SW 1271 (cell line): ENCODE measurements at places on chromosomes 11 and 22.

DNA sequence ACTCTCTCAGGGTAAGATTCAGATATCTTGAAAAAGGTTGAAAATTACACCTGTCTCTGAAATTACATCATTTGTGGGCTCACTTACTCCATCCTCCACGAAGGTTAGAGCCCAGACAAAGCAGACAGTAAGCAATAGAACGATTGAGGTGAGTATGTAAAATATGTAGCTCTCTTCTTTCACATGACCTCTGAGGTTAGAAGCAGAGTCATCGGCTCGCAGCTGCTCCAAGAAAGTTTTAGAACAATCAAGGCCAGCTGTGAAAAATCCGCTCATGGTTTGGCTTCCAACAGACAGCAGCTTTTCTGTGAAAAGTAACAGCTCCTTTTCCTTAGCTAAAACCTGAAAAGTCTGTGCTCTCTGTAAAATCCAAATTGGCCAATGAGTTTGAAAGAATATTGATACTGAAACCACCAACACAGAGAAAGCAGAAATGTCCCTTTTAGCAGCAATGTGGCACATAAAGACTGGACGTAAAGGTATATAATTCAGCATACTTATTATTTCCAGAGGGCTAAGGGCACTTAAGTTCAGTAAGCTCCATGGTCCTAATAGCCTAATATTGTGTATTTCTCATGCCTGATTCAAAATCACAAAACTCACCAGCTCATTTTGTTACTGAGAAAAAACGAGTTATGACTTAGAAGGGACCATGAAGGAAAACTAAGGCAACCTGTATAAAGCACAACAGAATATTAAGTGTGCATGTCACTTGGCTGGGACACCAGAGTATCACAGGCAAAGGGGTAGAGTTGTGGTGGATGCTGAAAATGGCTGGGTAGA is 78.2 kb downstream of the FAM76B start:
- no peak for DNase-seq

- DNase-seq = no peak
Measured at GRCh38 chr11:129372609-129373488, 2.8 kb upstream of the BARX2 start.

DNA sequence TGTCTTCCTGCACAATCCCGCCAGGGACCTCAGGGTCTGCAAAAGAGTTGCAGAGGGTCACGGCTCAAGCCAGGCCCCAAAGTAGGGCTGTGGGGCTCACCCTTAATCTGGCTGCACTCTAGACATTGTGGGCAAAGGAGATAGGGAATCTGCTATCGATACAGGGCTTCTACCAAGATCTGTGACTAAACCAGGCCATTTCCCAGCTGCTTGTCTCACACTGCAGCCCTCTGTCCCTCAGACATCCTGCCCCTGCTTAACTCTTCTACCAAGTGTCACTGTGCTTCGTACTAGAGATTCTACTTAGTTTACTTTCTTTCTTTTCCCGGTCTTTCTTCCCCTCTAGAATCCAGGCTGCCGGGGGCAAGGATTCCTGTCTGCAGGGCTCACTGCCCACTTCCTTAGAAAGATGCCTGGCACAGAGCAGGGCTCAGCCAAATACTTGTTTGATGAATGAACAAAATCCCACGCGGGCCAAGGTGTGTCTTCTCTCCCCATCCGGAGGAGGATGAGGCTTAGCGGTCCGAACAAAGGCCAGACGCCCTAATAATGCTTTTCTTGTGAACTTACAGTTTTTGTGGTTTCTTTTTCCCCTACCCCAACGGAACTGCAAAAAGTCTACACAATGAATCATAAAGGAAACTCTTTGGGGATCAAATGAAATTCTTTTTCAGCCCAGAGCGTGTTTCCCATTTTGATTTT is 61.3 kb upstream of the ANO1 start:
- peak; percentile 54 for DNase-seq

DNA sequence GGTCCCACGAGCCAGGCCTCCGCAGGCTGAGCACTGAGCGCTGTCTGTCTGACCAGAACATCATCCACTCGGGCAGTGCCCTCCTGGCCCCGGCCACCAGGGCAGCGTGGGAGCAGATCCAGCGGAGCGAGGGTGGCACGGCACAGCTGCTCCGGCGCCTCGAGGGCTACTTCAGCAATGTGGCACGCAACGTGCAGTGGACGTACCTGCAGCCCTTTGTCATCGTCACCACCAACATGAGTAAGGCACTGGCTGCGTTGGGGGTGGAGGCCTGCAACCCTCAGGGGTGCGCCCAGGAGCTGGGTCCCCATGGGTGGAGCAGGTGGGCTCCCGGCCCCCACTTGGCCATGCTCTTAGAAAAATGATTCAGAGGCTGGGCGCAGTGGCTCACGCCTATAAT is 49.7 kb upstream of the PRODH start:
- DNase-seq = no peak

DNA sequence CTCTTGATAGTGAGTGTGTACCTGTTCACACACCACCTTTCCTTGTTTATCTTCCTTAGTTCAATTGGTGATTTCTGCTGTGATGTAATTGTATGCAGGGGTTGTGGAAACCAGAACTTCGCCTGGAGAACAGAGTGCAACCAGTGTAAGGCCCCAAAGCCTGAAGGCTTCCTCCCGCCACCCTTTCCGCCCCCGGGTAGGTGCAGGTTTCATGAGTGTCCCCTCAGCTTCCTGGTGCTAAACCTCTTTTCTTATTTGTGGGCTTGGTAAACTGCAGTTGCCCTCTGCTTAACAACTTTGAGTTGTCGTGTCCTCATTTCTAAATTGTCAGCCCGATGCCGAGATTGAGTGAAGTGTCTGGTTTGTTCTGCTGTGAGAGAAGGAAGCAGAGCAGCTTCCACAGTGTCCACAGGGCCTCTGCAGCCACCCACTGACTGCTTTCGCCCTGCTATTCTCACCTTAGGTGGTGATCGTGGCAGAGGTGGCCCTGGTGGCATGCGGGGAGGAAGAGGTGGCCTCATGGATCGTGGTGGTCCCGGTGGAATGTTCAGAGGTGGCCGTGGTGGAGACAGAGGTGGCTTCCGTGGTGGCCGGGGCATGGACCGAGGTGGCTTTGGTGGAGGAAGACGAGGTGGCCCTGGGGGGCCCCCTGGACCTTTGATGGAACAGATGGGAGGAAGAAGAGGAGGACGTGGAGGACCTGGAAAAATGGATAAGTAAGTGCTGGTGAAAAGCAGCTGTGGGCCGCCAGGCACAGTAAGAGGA is 7.1 kb upstream of the GAS2L1 start:
- no peak for DNase-seq

- DNase-seq = no peak
Measured at GRCh38 chr11:126404367-126404766, 48.9 kb downstream of the ST3GAL4 start.

DNA sequence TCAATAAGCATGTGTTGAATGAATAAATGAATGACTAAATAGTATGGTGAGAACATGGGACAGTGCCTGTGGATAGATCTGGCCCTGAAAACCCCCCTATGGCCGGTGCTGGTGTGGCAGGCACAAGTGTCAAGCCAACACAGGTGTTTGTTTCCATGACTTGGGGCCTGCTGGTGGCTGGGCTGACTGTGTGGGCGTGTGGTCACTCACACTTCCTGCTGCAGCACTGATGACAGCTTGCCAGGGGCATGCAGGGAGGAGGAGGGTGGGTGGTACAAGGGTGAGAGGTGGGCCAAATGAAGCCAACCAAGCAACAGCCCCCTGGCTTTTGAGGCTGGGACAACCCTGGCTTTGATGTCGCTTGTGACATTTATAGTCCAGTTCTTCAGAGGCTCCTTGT is 30.3 kb upstream of the ABCC8 start:
- no peak for DNase-seq
